ENCODE measurements at places on chromosomes 13 and 19.

DNA sequence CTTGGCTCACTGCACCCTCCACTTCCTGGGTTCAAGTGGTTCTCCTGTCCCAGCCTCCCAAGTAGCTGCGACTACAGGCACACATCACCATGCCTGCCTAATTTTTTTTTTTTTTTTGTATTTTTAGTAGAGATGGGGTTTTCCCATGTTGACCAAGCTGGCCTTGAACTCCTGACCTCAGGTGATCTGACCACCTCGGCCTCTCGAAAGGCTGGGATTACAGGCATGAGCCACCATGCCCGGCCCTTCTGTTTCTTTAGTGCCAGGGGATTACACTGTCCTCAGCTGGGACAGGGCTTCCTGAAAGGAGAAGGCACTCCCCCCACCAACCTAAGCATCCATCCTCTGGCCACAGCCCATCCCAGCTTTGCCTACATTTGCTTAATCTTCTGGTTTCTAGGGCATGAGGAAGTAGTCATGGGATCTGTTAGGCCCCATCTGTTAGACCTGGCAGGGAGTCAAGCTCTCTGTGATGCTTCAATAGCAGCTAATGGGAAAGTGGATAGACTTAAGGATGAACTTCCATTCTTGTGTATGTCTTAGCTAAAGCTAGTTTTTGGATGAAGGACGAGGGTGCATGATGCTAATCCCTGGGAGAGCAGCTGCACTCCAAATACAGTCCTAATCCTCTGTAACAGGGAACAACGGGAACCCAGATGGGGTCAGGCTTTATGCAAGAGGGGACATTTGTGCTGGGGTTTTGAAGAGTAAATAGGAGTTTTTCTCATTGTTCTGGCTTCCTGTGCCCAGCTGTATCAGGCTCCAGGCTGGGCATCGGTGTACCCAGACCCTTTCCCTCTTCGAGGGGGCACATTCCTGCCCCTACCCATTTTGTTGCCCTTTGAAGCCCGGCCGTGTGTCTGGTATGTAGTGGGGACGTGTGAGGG lies 2.6 kb downstream of the VAV1 start:
- DNase-seq: no peak

DNA sequence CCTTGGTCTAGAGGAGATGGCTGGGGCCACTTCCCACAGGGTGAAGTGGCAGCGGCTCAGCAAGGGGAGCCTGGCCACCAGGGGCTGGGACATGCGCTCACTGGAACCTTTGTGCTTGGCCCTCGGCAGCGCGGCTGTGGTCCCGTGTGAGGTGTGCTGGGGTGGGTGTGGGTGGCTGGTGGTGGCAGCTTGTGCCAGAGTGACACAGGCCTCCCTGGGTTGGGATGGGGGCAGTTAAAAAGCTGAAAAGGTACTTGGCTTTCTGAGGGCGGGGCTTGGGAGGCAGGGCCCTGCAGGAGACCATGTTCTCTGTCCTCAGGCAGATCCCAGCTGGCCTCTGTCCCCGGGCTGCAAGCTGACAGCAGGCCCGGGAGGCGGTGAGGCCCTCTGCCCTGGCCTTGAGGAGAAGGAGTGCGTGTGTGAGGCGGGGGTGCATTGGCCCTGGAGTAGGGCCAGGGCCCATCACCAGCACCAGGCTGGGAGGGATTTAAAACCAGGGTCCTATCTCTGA lies 17.3 kb downstream of the MPND start:
- no peak for DNase-seq

- DNase-seq: no peak
Measured at GRCh38 chr13:44237276-44237767, 136.3 kb upstream of the SERP2 start.

GRCh38 chr13:59681636-59682311 lies 482.0 kb downstream of the DIAPH3 start:
- DNase-seq: no peak

DNA sequence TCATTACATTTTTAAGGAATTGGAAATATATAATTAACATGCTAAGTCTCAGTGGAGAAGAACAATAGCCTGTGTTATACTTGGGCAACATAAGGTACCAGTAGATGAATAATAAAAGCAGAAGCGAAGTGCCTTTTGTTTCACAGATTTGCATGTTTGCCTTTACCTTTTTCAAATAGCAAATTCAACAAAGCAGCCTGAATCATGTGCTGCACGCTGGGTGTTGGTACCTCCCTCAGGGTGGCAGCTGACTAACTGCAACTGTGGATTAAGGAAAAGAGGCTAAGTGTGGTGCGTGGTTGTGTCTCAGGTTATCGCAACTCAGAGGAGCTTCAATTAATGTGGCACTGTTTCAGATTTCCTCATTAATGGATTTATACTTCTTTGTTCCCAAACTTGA lies 189.0 kb downstream of the LMO7 start:
- DNase-seq: no peak

- no peak for DNase-seq
Measured at GRCh38 chr19:31699421-31699820, 350.2 kb upstream of the TSHZ3 start.

DNA sequence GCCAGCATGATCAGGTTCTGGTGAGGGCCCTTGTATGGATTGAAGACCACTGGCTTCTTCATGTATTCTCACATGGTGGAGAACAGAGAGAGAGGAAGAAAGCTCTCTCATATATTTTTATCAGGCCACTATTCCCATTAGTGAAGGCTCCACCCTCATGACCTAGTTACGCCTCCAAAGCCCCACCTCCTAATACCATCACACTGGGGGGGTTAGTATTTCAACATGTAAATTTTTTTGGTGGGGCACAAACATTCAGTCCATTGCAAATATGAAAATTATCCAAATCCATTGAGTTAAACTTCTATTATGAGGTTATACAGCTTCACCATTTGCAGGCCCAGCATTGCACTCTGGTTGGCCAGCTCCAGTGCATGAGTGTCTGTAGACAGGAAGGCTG lies 33.2 kb upstream of the RBM26 start:
- DNase-seq: no peak

- peak; percentile 60 for DNase-seq
Measured at GRCh38 chr19:56671613-56671994, at the start of gene ZNF835. Gene ZNF835 (minus strand): TSS chr19:56671757. CDS start chr19:56665198, 6,559 bp downstream.

- DNase-seq: no peak
Measured at GRCh38 chr13:40215311-40215710, 451.1 kb downstream of the FOXO1 start.

DNA sequence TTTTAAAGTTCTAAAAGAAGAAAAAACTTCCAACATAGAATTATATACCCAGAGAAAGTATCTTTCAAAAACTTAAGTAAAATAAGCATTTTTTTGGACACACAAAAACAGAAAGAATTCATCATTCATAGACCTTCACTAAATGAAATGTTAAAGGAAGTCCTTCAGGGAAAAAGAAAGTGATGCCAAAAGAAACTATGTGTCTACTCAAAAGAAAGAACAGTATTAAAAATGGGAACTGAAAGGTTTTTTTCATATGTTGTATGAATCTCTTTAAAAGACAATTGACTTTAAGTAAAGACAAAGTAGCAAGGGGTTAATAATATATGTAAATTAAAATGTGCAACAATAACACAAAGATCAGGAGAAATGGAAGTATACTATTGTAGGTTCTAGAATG lies 96.5 kb downstream of the DHRS12 start:
- no peak for DNase-seq

- DNase-seq: no peak
Measured at GRCh38 chr13:80011448-80012212, 329.3 kb downstream of the SPRY2 start.

DNA sequence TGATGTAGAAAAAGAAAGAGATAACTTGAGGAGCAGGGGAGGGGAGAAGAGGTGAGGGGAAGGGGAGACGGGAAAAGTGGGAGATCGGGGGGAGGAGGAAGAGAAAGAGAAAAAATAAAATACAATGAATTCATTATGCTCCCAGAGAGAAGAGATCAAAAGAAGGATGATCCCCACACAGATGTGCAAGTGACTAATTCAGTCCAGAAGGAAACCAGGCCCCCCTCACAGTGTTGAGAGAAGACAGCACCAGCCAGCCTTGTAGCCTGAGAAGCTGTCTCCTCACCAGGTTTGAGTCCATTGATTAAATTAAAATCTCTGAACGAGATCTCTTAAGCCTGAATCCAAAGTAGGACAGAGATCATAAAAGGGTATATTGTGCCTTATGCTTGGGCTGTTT lies 333.7 kb upstream of the NBEA start:
- no peak for DNase-seq

GRCh38 chr19:50556282-50557008 lies 11.8 kb downstream of the LRRC4B start:
- peak; percentile 54 for DNase-seq

DNA sequence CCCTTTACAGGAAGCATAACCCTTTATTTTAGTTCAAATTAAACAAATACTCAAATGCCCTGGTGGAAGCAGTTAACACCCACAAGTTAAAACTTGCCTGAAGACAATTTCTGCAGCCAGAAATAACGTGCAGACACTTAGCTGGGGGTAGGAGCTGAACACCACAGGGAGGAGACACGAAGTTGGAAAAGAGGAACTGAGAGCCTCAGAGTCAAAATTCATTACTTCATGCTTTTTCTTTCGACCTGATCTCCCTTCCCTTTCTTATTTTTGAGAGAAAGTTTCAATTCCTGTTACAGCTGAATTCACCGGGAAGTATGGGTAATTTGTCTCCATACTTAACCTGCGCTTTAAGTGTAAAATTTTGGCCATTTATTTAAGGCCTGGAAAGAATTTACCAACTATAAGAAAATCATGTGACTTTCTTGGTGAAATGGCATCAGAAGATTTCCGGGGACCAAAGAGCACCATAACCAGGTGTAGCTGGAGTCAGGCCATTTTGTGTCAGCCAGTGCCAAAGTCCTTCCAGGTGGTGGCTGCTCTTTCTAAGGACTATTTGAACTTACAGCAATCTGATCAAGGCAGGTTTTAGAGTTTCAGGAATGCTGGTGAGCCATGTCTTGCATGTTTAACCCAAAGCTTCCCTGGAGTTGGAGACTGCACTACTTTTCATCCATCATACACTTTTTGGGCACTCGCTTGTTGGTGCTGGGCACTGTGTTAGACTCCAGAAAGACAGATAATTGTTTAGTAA lies 46.5 kb upstream of the RCBTB2 start:
- DNase-seq: no peak

DNA sequence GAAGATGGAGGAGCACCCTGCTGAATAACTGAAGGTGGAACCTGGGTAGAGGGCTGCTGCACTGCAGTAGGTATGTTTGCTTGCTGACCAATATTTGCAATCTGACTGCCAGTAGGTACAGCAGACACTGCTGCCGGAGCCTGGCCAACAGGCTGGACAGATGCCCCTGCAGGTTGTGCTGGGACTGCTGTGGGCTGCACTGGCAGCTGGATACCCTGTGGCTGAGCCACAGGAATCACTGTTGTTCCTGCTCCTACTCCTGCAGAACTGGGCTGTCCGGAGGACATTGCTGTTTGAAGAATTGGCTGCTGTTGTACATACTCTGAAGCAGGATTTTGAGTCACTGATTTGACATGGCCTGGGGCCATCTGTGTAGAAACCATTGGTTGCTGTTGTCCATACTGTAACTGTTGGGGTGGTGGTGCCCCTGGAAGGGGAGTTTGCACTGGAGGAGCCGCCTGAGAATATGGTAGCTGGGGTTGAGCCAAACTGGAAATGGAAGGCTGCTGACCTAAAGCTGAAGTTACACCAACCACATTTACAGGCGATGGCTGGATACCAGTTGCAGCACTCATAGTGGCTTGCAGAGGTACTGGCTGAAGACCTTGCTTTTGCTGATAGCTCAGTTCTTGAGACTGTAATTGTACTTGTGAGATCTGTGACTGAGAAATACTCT lies 2.2 kb downstream of the TSC22D1 start:
- DNase-seq: no peak

- peak; percentile 97 for DNase-seq
Measured at GRCh38 chr19:38850436-38850975, 720 bp upstream of the HNRNPL start.

DNA sequence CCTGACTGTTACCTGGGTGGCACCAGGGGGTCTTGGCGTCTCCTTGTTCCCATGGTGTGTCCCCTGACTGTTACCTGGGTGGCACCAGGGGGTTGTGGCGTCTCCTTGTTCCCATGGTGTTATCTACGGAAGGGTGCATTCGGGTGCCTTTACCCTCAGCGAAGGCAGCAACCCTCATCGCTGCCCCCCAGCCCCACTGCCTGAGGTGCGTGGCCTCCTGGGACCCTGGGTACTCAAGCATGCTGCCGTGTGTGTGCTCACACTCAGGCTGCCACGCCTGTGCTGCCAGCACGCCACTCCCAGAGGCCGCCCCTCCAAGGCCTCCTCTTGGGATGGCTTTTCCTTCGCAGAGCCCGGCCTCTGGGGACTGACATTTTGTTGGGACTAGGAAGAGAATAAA lies 25.1 kb downstream of the TFDP1 start:
- no peak for DNase-seq

GRCh38 chr19:32813862-32814425 lies 55.6 kb downstream of the SLC7A9 start:
- no peak for DNase-seq

Data from stimulated activated CD4-positive, alpha-beta T cell treated with anti-CD3 and anti-CD28 coated beads, TNF-alpha, amount 100 ng/mL, for 4 hours (primary cell).